Naive thymus-derived CD8-positive, alpha-beta T cell (primary cell): ENCODE measurements at places on chromosomes 11 and 22.

- no peak for DNase-seq
These were observed 51.6 kb upstream of the MYEOV start for GRCh38 chr11:69242266-69242920.

DNA sequence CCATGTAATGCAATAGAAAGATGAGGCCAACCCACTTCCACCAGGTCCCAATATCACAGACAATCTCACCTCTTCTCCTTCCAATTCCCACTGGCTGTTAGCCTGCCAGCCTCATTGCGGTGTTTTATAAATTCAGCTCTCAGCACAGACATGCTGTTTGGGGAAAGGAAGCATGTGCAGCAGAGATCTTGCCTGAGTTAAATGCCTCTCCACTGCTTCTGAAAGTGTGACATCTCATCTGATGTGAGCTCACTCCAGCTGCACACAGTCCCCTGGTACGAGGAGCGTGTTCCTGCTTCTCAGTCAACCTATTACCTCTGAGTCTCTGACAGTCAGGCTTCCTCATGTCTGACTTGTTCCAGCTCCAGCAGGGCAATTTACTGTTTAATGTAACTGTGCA lies 122.7 kb upstream of the GUCY1A2 start:
- no peak for DNase-seq

GRCh38 chr22:26837784-26838470 lies 180.5 kb downstream of the MIAT start:
- DNase-seq = no peak

GRCh38 chr11:101583251-101584128 lies at the start of gene TRPC6:
TSS of gene TRPC6 (minus strand) at chr11:101584007. CDS start at chr11:101583503, 504 bp downstream.
- DNase-seq = no peak

GRCh38 chr22:47808236-47808635 lies 1045.8 kb downstream of the TBC1D22A start:
- DNase-seq = no peak

DNA sequence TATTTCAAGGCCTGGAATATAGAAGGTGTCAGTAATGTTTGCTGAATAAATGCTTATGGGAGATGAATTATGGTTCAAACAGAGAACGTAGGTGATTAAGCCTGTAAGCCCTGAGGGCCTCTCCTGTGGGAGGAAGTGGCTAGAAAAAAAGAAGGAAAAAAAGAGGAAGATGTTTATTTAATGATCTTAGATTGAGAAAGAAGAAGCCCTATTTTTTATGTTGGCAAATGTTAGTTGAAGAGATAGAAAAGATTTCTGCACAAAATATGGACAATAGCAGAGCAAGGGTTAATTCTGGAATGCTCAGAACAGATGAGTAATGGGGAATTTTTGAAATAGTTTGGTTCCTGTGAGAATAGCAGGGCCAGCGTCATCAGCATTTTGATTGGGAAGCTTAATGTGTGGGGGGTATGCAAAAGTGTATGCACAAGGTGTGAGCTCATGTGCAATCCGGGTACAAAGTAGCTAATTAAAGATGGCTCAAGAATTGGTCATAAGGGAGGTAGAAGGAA lies 95.7 kb downstream of the TEAD1 start:
- no peak for DNase-seq

DNA sequence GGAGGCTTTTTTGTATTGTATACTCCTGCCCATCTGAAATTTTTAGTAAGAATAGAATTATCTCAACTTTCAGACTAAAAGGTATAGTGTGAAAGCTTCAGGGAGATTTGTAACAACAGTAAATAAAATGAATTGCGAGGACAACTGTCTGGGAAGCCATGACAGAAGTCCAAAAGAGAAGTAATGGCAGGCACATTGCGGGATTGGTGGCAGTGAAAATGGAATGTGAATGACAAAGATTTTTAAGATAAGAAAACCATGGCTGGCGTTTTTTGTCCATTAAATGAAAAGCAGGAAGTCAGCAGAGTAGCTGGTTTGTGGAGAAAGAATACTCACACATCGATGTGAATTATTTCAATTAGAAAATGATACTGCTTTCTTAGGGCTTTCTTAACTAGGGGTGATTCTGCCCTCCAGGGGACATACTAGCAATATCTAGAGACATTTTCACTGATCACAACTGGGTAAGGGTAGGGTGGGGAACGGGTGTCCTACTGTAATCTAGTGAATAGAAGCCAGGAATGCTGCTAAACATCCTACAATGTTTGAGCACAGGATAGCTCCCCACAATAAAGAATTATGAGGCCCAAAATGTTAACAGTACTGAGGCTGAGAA lies 1.6 kb downstream of the NPAT start:
- DNase-seq = no peak

GRCh38 chr22:42289671-42290541 lies 19.5 kb upstream of the TCF20 start:
- no peak for DNase-seq

GRCh38 chr11:73957654-73958361 lies 7.0 kb downstream of the DNAJB13 start:
- DNase-seq = no peak

- no peak for DNase-seq
These were observed 135.8 kb upstream of the ZBED5 start for GRCh38 chr11:10993640-10994039.

DNA sequence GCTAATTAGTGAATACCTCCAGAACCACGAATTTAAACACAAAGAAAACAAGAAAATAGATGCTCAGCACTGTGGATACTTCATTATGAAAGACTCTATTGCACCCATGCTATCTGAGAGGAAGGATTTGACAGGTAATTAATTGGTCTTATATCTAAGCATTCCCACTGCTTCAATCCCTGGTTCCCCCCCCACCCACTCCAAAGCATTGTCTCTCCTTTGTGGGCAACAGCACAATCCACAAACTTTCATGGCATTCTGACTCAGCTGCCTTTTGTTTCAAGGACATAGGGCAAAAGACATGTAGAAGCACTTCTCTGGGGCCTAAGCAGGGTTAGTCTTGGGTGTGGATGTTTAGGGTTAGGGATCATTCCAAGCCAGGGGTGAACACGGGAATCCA lies 551.4 kb downstream of the BUD13 start:
- no peak for DNase-seq

- DNase-seq = no peak
These were observed 46.3 kb upstream of the RRM1 start for GRCh38 chr11:4048340-4048739.
